ENCODE measurements at places on chromosomes 3 and 15. TPM values are rescaled to one million over a fixed set of nuclear protein-coding genes. Genes with fewer than 3 reads are reported as not detected.

Gene PIK3R4
- 37.6 TPM for total RNA-seq

DNA sequence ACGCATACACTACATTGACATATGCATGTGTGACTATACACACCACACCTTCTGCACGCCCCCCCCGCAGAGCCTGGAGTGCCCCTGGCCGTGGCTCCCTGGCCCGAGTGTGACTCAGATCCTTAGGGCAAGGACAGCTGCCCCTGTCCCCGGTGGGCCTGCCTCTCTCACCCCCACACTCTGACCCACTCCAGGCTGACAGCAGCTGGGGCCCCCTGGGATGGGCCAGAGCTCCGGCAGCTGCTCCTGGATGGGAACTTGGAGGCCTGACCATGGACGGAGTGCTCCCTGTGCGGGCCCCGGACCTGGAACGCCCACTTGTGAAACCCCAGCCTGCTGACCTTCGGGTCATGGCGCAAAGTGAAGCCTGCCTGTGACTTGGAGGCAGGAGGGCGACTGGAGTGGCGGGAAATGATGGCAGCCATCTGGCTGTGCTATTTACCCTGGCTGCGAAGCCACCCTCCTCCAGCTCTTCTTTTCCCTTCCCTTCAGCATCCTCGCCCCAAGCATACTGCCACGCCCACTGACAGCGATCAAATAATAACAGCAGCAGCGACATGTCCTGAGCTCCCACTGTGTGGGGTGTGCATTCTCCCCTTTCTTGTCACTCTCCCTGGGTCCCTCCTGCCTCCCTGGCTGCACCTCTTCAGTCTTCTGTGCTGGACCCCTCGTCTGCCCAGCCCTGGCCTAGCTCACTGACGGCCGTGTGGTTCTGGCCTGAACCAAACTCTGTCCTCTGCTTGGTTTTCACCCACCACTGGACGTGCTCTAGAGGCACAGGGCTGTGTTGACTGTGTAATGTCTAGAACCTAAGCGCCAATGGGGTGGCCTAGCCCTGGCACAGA, 90.7 kb upstream of the MEF2A start:
- DNase-seq, result no peak

DNA sequence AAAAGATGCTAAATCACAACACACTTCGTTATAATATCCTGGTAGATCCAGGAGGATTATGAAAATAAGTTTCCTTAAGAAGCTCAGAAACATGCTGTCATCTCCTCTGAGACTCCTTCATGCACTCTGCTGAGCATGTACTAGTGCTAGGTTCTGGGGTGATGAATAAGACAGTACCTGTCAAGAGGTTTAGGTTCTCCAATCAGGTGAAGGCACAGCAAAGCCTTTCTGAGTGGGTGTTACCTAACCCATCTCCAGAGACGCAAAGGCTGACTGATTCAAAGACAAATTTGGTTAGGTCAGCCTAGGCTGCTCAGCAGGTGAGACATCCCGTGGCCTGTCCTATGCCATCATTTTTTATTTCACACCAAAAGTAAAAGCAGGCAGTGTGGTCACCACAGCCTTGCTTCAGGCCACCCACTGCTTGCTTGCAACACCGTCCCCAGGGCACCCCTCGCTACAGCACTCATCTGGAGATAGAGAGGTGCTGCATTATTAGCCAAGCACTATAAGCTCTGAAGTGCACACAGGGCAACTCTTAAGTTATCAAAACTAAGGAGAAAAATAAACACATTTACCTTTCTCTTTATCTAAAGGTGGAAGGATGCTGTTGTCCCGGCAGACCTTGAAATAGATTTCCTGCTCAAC, 117.2 kb downstream of the TJP1 start:
- DNase-seq, result no peak

DNA sequence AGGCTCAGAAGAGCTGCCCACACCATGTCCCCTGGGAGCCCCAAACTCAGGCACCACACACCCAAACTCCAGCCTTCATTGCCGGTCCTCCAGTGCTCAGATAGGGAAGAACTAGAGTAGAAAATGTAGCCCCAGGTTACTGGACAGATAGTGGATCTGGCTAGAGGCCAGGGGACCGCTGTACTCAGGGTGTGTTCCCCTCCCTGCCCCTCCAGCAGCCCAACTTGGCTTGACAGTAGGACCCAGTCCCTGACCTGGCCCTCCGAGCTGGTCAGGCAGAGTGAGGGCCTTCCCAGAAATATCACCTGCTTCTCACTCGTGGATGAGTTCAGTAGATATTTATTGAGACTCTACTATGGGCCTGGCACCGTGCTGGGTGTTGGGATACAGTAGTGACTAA, 100.0 kb downstream of the CORO2B start:
- no peak for DNase-seq

- no peak for DNase-seq
Measured at GRCh38 chr3:135141672-135142071, 346.6 kb downstream of the EPHB1 start.

GRCh38 chr15:62278534-62278933, 113.4 kb upstream of the C2CD4B start:
- DNase-seq, result no peak

GRCh38 chr15:40510201-40510600, 39.4 kb downstream of the CHST14 start:
- no peak for DNase-seq
